ENCODE measurements at places on chromosomes 16 and 17. TPM values are rescaled to one million over a fixed set of nuclear protein-coding genes. Genes with fewer than 3 reads are reported as not detected.

- no peak overlapping the region for H3K27ac ChIP-seq
- H3K36me3 ChIP-seq, result no peaks in the 10 kb centered on the region
- H3K27me3 ChIP-seq, result no peaks in the 10 kb centered on the region
These were observed 52.6 kb downstream of the CYB5B start for GRCh38 chr16:69476920-69477443.

- peaks cover 79% of the 10 kb centered on the region for H3K27me3 ChIP-seq
- H3K4me1 ChIP-seq, result peaks cover 5% of the 10 kb centered on the region
- H3K27ac ChIP-seq, result no peak overlapping the region
- no peaks in the 10 kb centered on the region for H3K36me3 ChIP-seq
- no peak overlapping the region for H3K4me3 ChIP-seq
These were observed 4.3 kb downstream of the HOXB6 start for GRCh38 chr17:48600244-48601098.

DNA sequence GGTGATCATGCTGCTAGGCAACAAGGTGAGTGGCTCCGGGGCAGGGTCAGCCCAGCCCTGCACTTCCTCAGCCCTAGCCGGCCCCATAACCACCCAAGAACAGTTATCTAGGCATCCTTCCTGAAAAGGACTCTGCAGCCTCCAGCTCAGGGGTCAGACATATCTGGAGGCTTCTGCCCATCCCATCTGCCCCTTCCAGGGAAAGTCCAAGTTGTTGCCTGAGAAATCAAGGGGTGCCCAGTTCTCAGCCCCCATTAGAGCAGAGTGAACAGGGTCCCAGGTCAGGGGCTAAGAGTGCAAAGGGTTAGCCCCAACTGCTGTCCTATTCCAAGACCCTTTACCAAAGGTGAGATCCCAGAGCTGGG is 4.1 kb upstream of the NHERF1 start:
- DNase-seq, result no peak
- H3K27ac ChIP-seq, result no peak overlapping the region
- no peaks in the 10 kb centered on the region for H3K36me3 ChIP-seq

DNA sequence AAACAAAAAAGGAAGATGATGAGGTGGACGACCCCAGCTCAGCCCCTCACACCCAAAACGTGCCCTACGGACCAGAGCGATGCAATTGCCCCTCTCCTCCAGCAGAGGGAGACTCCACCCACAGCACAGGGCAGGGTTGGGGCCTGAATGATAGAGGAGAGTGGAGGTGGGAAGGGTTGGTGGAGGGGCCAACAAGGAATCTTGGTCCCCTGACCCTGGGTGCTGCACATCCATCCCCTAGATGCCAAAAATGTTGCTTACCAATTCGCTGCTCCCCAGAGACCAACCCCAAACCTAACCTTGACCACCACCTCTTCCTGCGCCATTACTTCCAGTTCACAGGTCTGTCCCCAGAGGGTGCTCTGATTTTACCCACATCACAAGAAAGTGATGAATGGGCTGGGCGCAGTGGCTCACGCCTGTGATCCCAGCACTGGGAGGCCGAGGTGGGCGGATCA is 12.9 kb downstream of the P2RX5 start:
- no peak overlapping the region for H3K4me3 ChIP-seq
- H3K4me1 ChIP-seq, result no peaks in the 10 kb centered on the region
- DNase-seq, result no peak
- H3K36me3 ChIP-seq, result no peaks in the 10 kb centered on the region

GRCh38 chr17:68706356-68706920 is 105.3 kb upstream of the FAM20A start:
- no peak for DNase-seq
- no peaks in the 10 kb centered on the region for H3K27me3 ChIP-seq
- no peak overlapping the region for H3K4me3 ChIP-seq
- no peaks in the 10 kb centered on the region for H3K4me1 ChIP-seq

- peaks cover 30% of the 10 kb centered on the region for H3K4me1 ChIP-seq
- H3K27me3 ChIP-seq, result no peaks in the 10 kb centered on the region
- no peak overlapping the region for H3K4me3 ChIP-seq
- peak overlapping the region; percentile 89 for H3K27ac ChIP-seq
- peak; percentile 91 for DNase-seq
These were observed 7.5 kb upstream of the SNTB2 start for GRCh38 chr16:69179328-69180010.

The RAPGEFL1 gene
- 5.2 TPM for total RNA-seq

The TSPOAP1 gene
- 20.2 TPM for total RNA-seq

Measured in thyroid gland (tissue), 4 donors.